ENCODE measurements at places on chromosomes 7 and 10.

DNA sequence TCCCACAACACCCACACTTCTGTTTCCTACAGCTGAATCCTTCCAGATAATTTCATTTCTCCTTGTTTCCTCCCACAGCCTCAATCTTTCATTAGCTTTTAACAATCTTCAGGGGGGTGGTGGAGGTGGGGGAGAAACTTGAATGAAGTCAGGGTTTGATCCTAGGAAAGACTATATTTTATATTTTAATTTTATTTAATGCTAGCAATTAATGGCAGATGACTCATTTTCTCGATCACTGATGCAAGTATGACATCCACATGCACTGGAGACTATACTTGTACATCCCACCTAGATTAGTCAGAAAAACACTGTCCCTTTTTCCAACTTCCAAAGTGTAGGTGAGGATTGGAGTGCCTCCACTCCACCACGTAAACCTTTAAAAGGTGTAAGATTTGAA lies 1181.3 kb upstream of the AUTS2 start:
- DNase-seq, result no peak

GRCh38 chr10:6642876-6643275 lies 62.8 kb upstream of the PRKCQ start:
- DNase-seq, result no peak

- peak; percentile 53 for DNase-seq
Measured at GRCh38 chr7:143248761-143249354, 14.4 kb upstream of the GSTK1 start.

GRCh38 chr7:4450483-4450882 lies 231.6 kb upstream of the FOXK1 start:
- no peak for DNase-seq

GRCh38 chr7:152865461-152865860 lies 105.9 kb downstream of the ACTR3B start:
- no peak for DNase-seq

DNA sequence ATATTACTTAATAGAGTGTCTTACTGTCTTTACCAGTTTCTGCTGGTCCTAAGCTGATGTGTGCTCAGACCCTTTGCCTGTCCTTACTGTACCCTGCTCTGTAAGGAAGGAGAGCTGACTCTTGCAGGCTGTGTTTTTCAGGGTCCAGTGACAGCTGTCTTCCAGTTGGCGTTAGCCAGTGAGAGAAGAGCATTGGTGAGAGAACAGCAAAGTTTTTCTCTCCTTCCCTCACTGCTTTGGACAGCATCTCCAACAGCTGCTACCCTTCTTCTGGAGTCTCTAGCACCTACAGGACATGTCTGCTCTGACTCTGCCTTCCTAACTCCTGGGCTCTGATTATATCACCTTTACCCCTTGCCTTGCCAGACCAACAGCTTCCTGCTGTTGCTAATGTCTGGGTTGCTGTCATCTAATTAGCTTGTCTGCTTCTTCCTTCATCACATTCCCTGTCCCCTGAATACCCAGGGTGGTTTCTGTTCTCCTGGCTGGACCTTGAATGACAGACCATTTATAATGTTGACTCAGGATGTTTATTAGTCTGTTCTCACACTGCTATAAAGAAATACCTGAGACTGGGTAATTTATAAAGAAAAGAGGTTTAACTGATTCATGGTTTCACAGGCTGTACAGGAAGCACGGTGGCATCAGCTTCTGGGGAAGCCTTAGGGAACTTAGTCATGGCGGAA lies 23.5 kb upstream of the PANK1 start:
- peak; percentile 16 for DNase-seq

GRCh38 chr7:207418-208129 lies 15.2 kb downstream of the FAM20C start:
- DNase-seq, result peak; percentile 54

DNA sequence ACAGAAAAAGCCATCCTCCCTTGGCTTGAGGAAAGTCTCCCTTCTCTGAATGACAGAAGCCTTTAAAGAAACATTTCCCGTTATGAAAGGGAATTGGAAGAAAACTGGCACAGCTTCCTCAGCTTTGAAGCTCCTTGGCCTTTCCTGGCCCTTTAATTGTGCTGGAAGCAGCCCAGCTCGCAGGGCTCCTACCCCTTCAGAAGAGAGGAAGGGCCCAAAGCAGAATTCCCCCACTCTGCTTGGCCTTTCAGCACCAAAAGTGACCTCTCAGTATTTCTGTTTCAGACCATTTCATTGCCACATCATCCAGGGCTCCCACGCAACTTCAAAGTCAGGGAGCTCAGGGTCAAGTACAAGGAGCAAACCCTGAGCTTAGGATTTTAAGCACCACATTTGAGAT lies 4.2 kb downstream of the AFAP1L2 start:
- DNase-seq, result no peak

DNA sequence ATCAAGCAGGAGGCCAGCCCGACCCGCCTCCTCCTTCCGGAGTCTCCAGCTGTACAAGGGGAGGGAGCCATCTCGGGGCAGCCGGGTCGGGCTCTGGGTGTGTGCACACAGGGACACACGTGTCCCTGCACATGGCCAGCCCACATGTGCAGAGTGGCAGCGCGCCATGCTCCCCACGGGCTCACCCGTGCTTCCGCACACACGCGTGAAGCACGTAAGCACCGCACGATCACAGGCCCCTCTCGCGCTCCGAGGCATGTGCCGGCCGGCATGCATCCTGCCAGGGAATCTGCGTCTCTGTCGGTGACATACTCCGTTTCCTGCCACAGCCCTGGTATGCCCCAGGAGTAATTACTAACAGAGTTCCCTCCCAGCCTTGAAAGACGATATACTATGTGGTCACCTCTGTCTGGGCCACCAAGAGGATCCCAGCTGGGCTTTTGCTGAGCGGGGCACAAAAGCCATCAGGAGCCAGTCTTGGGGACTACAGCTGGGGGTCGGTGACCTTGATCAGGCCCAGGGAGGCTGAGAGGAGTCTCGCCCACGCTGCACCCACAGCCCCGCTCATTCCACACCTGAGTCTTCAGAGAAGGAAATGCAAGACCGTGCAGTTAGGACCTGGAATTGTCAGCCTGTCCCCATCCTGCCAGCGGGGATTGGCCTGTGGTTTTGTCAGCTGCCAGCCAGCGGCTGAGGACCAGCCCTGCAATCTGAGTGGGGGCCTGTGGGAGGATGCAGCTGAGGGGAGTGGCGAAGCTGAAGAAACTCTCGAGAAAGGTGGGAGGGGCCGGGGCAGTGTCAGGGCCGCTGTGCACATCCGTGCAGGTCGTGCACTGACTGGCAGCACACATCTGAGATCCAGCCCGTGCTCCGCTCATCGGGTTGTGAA lies 11.0 kb upstream of the LFNG start:
- peak; percentile 88 for DNase-seq

DNA sequence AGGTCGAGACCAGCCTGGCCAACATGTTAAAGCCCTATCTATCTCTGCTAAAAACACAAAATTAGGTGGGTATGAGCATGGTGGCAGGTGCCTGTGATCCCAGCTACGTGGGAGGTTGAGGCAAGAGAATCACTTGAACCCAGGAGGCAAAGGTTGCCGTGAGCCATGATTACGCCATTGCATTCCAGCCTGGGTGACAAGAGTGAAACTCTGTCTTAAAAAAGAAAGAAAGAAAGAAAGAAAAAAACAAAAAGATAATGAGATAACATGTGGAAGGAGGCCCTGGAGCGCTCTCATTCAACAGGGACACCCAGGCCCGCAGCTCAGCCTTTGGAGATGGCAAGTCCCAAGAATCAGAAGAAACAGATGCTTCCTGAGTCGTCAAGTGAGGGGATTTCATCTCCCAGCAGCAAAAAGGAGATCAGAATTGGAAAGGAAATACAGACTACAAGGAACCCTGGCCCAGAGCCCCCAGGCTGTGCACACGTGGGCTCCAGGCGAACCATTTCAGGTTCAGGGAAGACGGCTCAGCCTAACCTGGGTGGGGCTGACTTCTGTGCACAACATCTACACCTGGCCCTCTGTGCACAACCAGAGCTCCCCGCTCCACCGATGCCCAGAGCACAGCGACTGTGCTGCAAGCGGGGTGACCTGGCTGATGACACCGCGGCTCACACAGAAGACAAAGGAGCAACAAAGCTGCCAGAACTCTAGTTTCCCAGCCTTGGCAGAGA lies 33.3 kb downstream of the GNA12 start:
- DNase-seq, result no peak

DNA sequence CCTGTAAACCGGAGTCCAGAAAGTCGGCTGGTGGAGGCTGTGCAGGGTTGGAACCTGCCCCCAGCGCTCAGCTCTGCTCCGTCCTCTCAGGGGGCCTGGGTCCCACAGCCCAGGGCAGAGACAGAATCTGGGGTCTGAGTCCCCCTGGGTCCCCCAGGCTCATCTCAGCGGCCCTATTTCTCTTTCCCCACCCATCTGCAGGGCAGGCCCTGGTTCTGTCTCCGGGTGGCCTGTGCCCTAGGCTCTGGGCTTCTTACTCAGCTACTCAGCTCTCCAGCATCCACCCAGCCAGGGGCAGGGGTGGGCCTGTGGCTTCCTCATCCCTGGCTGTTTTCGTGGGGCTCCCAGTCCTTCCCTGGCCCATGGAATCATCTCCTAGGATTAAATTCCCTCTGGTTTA lies 183.4 kb downstream of the ADARB2 start:
- DNase-seq, result no peak

GRCh38 chr7:149191851-149192250 lies 3.5 kb upstream of the ZNF282 start:
- no peak for DNase-seq

DNA sequence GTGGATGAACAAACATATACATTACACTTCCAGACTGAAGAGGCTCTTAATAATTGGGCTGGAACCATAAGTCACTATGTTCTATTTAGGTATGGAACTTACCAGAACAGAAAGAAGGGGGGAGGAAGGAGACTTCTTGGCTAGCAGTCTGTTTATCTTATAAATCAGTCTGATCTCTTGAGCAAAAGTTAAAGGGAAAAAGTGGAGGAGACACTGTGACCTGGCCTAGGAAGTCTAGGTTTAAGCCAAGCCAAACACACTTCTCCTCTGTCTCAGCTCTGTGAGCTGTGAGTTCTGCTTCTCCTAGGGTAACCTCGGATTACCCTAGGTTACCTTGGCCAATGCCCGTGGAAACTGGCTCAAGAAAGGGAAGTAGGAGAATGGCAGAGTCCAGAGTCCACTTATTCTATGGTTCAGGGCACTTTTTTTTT lies 95.2 kb downstream of the PFKFB3 start:
- DNase-seq, result peak; percentile 78

DNA sequence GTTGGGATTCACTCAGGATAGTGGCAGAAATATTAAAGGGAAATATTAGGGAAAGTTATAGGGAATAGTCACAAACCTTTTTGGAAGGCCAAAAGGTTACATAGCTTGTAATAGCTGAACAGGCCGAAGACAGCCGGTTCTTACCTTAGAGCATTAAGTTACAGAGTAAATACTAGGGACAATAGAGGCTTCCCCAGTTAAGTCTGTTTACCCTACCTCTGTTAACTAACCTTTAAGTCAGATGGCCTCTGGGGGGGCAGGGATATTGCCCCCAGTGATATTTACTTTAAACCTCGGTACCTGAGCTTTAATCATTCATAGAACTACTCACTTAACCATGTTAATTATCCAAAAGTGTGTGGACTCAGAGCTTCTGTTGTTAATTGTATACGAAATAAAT lies 7.4 kb downstream of the POLR1F start:
- no peak for DNase-seq

GRCh38 chr7:90709501-90710465 lies 113.7 kb downstream of the CDK14 start:
- DNase-seq, result no peak

GRCh38 chr7:17144322-17144721 lies 154.1 kb upstream of the AHR start:
- DNase-seq, result peak; percentile 49

GRCh38 chr10:125147971-125148439 lies 12.4 kb downstream of the CTBP2 start:
- DNase-seq, result peak; percentile 28

DNA sequence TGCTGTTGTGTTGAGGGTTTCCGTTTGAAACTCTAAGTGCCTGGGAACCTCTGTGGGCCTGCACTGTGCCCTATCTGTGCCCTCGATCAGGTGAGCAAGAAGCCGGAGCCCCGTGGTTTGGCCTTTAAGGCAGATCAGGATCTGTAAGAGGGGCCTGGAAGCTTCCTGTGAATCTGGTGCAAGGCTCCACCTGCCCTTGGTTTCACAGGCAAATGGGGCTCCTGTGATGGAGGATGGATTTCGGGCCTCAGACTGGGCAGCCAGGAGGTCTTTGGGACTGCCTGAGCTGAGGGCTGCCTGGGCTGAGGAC lies 21.6 kb downstream of the SCART1 start:
- no peak for DNase-seq

GRCh38 chr7:50275430-50275829 lies 29.1 kb upstream of the IKZF1 start:
- DNase-seq, result no peak

- DNase-seq, result no peak
Measured at GRCh38 chr7:33706771-33707200, 198.6 kb upstream of the BMPER start.

DNA sequence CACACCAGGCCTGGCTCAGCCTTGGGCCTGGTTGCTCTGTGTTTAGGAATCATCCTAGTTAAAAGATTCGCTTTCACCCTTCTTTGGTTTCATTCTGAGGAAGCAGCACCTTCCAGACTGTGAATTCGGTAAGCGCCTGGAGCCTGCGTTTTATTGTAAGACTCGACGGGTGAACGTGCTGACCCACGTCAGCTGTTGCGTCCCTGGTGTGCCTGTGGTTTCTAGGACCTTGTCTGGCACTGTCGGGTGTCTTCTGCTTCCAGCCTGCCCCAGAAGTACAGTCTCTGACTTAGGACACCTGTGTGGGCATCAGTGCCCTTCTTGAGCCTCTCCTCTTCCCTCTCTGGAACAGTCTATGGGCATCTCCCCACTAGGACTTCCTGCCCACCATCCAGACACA lies 26.3 kb downstream of the MKI67 start:
- DNase-seq, result no peak

- DNase-seq, result peak; percentile 74
Measured at GRCh38 chr7:87876869-87877234, 559 bp downstream of the DBF4 start.

DNA sequence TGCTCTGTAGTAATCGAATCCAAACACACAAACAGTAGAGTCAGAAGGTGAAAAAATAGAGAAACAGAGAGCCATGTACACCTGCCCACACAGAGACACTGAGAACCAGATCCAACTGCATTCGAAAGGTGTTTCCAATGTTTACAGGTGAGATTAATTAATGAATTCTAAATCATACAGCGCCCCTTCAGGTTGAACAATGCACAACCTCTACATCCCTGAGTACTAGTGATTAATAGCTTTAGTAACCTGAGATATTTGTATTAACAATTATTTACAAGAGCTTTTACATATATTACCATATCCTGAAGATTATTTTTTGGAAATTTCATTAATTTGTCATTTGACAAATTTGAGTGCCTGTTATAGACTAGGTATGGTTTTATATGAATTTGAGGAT lies 7.6 kb upstream of the MRC1 start:
- DNase-seq, result no peak

DNA sequence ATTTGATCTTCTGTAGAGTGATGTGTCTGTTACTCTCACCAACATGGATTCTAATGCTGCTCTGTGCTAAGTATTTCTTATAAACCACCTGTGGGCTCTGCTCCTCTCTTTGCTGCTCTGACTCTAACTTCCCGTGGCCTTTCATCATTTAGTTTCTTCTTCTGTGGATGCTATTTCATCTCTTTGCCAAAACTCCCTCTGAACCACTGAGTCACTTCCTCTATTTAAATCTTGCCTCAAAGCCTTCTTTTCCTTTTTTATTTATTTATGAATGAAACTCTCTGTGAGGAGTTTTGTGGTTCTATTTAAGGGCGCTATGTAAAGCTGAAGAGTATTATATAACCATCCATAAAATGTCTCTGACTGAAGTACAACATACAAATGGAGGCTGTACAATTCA lies 538.5 kb downstream of the SUGCT start:
- DNase-seq, result peak; percentile 39

All from suppressor macrophage (primary cell).